Daoy (cell line): ENCODE measurements at places on chromosomes 2 and 18.

DNA sequence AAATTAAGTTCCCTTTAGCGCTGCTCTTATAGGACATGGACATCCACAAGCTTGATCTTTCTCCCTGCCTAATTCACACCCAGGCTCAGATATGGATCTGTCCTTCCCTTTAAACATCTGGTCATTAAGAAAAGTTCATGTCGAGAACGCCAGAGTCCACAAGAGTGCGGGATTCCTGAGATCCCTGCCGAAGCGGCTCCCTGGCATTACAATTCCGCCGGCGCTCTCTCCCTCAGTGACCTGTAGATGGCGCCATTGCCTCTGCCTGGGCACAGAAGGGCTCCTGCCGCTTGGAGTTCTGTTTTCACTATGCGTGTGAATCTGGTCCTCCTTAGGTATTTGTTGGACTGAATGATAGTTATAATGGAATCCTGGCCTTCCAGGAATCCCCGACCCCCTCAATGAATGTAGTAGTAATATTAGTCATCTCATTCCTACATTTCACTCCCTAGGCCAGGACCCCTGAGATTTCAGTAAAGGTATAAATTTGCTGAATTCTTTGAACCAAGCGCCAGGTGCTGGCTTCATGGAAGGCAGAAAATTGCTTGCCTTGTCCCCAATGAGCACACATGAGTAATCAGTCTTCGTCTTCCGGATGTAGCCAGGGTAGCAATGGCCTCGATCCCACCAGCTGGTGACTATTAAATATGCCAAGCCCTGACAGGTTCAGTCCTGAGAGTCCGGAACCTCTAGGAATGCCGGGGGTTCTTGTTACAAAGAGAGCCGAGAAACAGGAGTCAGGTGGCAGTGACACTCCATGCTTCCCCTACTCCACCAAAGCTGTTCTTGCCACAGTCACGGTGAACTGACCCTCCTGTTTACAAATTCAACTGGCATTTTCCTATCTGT, 26.4 kb upstream of the CD207 start:
- peak; percentile 77 for DNase-seq

GRCh38 chr18:22302144-22302543, 115.6 kb downstream of the CTAGE1 start:
- DNase-seq, result no peak

- DNase-seq, result no peak
Observed at GRCh38 chr2:11820650-11821049, 74.2 kb downstream of the LPIN1 start.

DNA sequence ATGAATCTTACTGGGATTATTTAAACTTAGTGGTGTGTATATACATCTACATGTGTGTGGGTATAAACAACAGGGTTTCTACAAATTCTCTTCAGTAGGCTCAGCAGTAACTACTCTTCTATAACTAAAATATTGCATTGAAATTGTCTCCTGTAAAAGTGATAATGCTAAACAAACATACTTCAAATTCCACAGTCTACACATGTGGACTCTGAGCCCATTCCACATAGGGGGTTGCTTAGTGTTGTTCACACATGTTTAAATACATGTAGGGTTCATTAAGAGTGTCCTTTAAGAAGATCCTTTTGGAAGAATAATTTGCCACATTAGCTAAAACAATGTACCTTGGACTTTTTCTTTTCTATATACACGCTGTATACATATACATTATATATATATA, 152.8 kb upstream of the VRK2 start:
- DNase-seq, result no peak

DNA sequence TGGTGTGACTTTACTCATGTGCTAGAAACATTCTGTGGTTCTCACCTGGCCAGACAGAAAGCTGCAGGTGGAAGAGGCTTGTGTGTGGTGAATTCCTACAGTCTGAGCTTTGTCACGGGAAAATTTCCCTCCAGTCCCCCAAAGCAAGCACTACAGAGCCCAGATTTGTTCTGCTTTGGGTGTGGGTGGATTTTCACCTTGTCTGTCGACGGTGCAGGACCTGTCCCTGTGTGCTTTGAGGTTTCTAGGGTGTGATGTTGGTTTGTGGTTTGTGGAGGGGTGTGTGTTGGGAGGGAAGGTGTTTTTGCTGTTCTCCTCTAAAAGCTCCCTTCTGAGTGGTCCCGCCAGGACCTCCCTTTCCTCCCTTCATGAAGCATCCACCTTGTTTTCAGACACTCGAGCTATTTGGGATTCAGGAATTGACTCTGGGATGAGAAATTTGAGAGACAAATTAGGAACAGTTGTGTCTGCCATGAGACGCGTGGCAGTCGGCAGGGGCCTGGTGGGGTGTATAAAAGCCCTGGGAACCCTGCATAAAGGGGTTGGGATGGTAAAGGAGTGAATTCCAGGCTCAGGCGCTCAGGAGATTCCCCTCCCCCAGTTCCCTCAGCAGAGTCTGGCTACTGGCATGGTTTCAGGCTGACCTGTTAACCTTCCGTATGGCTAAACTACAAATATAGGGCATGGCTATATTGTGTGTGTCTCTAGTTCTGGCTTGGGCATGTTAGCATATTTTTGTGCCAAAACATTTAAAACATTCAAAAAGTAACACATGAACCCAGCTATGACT, 65.5 kb downstream of the DGKD start:
- no peak for DNase-seq

DNA sequence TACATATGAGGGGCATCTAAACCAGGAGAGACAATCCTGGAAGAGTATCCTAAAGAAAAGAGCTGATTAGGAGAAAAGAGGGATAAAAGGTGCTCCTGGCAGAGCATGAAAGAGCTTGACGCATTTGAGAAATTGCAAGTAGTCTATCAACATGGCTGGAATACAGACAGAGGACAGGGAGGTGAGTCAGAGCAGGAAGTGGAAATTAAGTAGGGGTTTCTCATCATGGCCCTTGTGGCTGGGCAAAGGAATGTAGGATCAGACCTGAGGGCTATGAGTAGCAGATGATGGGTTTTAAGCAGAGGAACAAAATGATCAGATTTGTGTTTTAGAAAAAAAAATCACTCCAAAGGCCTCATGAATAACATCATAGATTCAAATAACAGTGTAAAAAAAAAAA, 49.2 kb upstream of the UGP2 start:
- peak; percentile 67 for DNase-seq

- DNase-seq, result peak; percentile 55
Observed at GRCh38 chr2:11389551-11390398, 45.3 kb upstream of the ROCK2 start.

GRCh38 chr2:192051533-192051932, 143.2 kb downstream of the TMEFF2 start:
- DNase-seq, result no peak
